Stimulated activated CD8-positive, alpha-beta memory T cell treated with anti-CD3 and anti-CD28 coated beads, Interleukin-2, amount 100 ng/mL, for 48 hours (primary cell): ENCODE measurements at places on chromosomes 4 and X.

GRCh38 chr4:185786422-185786821 is 25.6 kb downstream of the SORBS2 start:
- no peak for DNase-seq

DNA sequence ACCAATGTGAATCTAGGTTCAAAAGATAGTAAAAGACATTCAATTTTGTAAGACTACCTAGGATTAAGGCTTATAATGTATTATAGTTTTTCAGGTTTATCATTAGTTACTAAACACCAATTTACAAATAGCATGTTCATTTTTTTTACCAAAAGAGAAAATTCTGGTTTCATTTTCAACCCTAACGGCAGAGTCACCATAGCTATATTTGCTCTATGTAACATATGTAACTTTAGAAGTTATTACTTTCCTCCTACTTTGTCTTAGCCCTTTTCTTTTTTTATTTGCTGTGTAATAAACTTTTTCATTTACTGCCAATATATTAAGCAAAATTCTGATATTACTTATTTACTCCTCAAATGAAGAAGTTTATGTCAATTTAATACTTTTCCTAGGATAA is 639.6 kb downstream of the ARAP2 start:
- DNase-seq: no peak

DNA sequence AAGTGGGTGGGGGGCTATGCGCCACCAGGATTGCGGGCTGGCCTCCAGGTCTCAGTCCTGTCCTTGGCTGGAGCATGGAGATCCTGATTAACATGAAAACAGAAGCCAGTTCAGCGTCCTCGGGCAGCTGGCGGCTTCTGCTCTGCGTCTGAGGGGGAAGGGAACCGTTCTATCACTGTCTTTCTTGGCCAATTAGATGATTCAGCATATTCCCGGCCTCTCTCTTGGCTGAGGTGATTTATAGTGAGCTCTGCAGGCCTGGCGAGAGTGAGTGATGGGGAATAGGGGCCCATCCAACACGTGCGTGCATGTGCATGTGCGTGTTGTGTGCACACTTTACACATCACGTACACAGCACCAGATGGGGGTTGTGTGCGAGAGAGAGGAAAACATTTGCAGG is 145.8 kb upstream of the ATP6AP2 start:
- DNase-seq: no peak

DNA sequence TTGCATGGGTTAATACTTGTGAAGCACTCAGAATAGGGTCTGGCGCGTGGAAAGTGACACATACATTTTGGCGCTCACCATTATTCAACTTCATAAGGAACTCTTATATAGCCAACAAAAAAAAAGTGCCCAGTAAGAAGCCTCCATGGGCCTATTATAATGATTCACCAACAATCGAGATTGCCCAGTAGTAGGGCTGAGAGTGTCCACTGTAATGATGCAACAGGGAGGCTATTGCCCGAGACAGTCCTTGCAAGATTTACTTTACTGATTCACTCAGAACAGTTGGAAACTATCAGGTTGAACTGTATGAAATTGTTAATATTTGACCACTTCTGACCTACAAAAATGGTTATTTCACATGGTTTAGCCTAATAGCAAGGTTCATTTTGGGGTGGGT is 86.0 kb downstream of the PJA1 start:
- DNase-seq: no peak

DNA sequence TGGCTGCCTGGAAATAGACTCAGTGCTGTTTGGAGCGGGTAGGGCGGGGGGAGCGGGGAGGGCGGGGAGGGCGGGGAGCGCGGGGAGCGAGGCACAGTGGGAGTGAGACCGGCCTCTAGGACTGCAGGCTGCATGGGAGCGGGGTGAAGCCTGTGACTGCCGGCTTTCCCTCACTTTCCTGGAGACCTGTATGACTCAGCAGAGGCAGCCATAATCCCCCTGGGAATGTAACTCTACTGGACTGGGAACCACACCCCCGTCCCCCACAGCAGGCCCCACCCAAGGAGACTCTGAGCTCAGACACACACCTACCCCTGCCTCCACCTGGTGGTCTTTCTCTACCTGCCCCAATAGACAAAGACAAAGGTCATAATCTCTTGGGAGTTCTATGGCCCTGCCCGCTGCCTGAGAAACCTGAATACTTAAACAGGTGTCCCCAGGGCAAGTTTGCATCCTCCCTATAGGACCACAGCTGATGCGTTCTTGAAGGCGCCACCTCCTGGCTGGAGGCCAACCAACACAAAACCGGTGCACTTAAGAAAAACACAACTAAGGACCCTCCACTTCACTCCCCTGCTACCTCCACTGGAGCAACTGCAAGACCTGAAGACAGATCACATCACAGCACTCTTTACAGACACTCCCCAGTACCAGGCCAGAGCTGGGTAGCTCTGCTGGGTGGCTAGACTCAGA is 18.0 kb downstream of the HDAC8 start:
- no peak for DNase-seq

- no peak for DNase-seq
These were observed 286.9 kb downstream of the EVC2 start for GRCh38 chr4:5421416-5421815.

- DNase-seq: no peak
These were observed 114.2 kb upstream of the TENT5D start for GRCh38 chrX:80306007-80306406.

- no peak for DNase-seq
These were observed 38.7 kb downstream of the SLC4A4 start for GRCh38 chr4:71377561-71377960.

DNA sequence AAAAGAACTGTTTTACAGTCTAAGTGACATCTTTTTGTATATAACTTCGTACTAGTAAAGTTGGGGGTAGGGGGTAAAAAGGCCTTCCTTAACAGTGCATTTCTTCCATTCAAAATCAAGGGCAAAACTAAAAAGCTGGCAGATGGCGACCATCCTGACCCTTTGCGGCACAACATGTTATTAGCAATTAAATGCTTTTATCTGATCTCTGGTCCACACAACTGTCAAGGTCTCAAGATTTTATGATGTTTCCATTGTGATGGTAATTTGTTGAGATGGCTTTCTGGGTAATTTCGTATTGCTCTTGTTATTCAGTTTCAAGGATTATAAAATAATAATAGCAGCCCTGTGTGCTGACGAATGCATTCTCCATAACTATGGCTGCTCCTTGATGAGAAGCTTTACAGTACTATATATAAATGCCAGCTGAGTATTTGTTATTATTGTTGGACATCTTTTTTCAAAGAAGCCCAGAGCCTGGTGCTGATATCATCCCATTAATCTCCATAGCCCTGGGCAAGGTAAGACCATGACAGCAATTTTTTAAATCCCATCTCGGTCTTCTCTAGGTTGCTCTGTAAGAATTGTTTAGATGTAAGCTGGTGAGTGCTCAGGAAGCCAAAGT is 89.5 kb downstream of the CBR4 start:
- DNase-seq: no peak

DNA sequence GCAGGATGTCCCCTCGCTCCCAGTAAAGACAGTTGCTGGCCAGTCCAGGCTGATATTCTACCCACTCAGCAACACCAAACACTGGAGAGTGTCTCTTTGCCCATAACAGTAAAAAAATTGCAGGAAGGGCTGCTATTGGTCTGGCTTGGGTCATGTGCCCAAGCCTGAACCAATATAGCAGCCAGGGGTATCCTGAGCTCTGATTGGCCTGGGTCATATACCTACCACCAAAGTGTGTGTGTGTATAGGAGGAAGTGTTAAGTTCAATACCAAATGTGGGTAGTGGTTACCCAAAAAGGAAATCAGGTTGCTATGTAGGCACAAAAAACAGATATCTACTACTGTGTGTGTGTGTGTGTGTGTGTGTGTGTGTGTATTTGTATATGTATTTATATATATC is 373.2 kb downstream of the BCOR start:
- no peak for DNase-seq

- DNase-seq: no peak
These were observed 319.1 kb downstream of the PCDH19 start for GRCh38 chrX:100090931-100091330.

GRCh38 chrX:97849951-97850350 is 966.2 kb downstream of the RPA4 start:
- no peak for DNase-seq

GRCh38 chr4:89134775-89135319 is 23.5 kb downstream of the TIGD2 start:
- DNase-seq: no peak

DNA sequence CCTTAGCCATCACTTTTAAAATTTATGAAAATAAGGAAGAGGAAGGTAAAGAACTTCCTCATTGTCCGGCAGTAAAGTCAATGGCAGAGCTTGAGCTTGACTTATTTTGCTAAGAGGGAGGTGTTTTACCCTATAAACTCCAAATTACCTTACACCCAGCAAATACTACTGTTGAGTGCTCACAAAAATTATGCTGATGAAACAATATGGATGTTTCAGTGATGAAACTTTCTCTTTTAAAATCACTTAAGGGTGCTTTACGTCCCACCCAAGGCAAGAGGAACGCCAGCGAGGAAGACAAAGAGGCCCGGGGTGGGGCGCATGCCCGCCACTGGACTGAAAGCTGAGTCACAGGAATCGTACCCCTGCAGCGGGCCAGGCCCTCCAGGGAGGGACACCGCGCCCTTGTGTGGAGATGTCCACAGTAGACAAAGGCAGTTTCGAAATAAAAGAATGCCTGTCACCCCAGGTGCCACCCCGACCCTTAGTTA is 560 bp upstream of the TMSB4X start:
- no peak for DNase-seq

DNA sequence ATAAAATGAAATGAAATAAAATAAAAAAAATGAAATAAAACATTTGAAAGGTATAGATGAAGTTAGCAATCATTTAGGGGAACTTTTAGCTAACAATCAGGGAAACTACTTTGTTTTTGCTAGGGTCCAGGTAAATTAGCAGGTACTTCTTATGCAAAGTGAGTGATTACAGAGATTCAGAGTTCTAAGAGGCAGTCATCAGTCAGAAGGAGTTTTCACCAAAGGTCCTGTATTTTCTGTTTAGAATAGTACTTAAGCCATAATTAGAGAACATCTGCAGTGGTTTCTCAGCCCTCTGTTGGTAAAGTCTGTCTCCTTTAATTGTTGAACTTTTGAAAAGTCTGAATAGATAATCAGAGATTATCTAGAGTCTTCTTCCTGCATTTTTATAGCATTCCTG is 50.6 kb downstream of the STIM2 start:
- no peak for DNase-seq

- no peak for DNase-seq
These were observed 194.0 kb upstream of the HHIP start for GRCh38 chr4:144451766-144452450.

DNA sequence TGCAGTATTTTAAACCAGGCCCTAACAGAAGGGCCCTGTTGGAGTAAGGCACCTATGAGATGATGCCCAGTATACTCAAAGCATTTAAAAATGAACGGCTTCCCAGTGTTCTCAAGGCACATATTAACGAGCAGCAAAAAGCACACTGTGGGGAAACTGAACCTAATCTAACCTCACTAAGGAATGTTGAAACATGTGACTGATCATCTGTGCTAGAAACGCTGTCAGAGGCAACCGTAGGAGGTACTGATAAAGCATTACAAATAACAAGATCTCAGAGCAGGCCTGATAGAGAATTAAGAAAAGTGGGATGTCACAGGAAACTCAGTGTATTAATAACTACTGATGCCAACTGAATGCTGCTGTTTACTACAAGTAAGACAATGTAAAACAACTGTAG is 24.0 kb downstream of the ASB9 start:
- no peak for DNase-seq

DNA sequence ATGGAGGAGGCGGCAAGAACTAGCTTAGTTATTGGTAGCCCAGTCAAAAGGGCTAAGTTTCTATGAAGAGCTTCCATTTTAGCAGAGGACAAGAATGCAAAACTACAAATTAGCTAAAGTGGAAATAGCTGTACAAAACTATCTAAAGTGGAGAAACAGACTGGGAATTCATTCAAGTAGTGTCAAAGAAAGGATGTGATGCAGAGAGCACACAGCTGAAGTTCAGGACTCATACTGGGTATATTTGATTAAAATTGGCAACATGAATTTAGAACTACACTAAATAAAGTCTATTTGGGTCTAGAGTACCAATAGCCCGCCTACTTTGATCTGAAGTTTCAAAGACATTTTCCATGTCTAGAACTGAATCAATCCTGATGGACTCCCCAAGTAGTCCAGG is 33.1 kb upstream of the GNRHR start:
- DNase-seq: no peak

DNA sequence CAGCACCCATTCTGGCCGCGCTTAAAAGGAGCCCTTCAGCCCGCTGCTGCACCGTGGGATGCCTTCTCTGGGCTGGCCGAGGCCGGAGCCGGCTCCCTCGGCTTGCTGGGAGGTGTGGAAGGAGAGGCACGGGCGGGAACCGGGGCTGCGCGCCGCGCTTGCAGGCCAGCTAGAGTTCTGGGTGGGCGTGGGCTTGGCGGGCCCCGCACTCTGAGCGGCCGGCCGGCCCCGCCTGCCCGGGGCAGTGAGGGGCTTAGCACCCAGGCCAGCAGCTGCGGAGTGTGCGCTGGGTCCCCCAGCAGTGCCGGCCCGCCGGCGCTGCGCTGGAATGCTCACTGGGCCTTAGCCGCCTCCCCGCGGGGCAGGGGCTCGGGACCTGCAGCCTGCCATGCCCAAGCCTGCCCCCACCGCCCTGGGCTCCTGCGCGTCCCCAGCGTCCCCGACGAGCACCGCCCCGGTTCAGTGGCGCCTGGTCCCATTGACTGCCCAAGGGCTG is 111.3 kb downstream of the PCDH18 start:
- no peak for DNase-seq

GRCh38 chr4:7055111-7055989 is 12.2 kb downstream of the TADA2B start:
- no peak for DNase-seq

DNA sequence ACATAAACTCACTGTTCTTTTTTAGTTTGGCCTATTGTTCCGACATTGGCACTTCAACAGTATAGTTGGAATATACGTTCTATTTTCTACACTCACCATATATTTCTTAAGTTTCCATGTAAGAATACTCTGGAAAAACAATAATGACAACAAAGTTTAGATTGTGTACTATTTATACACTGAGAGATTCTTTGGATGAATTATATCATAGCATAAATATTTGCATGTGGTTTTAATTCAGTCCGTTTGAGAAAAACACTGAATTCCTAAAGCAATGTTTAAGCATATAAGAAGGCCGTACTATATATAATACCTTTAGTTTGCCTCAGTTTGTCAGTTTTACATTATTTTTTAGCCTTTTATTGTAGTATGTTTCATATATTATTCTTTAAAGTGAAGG is 82.4 kb downstream of the RAP1GDS1 start:
- DNase-seq: no peak

DNA sequence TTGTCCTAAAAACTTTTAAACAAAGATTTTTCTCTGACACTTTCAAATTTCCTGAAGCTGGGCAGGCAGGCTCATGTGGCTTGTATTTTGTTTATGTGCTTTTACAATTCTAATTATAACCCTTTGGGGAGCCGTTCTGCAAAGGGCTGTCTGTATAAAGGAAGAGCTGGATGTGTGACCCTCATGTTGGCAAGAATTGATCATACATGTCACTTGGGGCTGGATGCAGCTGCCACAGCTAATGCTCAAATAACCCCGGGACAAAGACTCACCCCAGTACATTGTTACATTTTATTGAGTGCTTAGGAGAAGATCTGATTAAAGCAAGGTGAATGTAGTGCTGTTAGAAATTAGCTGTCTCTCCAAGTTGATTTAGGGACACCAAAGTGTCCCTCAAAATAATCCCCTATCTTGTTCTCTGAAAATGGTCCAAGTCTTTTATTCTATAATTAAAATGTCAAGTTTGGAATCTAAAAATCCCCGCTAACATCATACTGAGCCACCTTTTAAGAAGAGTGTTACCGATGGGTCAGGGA is 13.0 kb upstream of the DAPP1 start:
- no peak for DNase-seq

GRCh38 chr4:51942108-51942832 is 77.9 kb downstream of the LRRC66 start:
- DNase-seq: no peak
